ENCODE measurements at places on chromosomes 4 and X.

GRCh38 chr4:124060261-124060918, 652.1 kb downstream of the ANKRD50 start:
- DNase-seq: peak; percentile 29

- DNase-seq: no peak
Measured at GRCh38 chr4:102557636-102558035, 56.5 kb downstream of the NFKB1 start.

GRCh38 chr4:76781698-76782595, 116.0 kb downstream of the SOWAHB start:
- DNase-seq: peak; percentile 39

DNA sequence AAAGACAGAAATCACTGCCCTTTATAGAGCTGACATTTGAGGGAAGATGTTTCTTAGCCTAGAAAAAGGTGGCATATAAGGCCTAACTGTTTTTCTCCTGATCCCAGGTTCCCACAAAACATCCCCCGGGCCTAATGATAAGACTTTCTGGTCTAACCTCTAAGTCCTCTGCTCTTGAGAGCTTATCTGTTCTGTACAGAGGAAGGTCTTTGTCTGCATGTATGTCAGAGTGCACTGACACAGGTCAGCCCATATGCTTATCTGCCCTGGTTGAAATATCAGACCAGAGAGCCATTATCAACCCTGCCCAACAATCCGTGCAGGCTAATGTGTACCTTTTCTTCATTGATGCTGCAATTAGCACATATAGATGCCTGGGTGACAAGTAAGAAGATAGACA, 76.2 kb downstream of the ARHGEF9 start:
- DNase-seq: no peak

- DNase-seq: no peak
Measured at GRCh38 chrX:72735561-72735960, 21.5 kb upstream of the PHKA1 start.

GRCh38 chr4:112951362-112952312, 97.8 kb upstream of the ANK2 start:
- no peak for DNase-seq

DNA sequence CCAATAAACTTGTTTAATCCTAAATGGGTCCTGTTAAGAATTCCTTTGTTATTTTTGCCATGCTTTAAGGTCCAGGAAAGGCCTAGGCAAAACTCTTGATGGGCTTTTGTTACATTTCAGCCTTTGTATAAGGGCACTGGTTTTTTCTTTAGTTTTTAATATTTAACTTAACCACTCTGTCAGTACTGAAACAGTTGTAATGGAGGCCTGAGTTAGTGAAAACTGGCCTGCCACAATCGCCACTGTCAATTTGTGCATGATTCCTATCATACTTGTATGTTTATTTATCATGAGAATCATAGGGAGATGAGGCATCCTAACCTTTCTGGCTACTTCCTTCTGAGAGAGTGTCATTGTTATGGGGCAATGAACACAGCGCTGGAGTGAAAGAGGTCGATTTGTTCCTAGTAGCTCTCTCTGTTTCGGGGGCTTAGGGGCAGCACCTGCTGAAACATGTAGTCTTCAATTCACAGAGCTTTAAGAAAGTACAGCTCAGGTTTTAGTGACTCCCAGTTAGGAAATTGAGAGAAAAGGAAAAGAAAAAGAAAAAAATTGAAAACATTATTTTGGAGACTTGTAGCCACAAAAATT, 393.8 kb upstream of the FSTL5 start:
- no peak for DNase-seq
